NCI-H2029 (cell line): ENCODE measurements at places on chromosomes 6 and 20.

DNA sequence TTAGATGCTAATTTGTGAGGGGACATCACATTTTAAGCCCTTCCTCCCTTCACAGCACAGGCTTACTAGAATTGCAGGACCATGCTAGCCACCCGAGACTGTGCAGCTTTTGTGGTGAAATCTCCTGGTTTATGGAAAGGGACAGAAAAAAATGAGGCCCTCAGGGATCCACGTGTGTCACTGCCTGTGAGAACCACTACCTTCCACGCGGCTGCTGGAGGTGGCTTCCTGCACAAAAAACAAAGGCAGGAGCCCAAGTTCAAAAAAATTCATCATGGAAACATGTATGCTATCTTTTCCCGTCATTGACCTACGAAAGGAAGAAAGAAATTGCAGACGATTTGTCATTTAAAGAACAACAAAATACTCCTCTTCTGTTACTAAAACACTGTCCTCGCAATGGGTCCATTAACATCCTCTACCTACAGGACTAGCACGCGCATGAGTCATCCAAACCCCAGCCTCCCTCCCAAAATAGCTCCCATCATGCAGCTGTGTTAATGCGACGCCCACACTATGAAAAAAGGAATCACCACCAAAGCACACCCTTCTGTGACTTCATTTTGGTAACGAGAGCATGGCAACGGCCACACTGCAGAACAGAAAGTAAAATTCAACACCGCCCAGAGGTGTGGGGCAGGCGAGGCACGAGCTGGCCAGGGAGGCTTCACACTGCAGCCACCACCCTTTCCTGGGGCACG is 45.7 kb downstream of the RAMACL start:
- no peak for DNase-seq

GRCh38 chr20:53691060-53691810 is 97.6 kb upstream of the ZNF217 start:
- no peak for DNase-seq

DNA sequence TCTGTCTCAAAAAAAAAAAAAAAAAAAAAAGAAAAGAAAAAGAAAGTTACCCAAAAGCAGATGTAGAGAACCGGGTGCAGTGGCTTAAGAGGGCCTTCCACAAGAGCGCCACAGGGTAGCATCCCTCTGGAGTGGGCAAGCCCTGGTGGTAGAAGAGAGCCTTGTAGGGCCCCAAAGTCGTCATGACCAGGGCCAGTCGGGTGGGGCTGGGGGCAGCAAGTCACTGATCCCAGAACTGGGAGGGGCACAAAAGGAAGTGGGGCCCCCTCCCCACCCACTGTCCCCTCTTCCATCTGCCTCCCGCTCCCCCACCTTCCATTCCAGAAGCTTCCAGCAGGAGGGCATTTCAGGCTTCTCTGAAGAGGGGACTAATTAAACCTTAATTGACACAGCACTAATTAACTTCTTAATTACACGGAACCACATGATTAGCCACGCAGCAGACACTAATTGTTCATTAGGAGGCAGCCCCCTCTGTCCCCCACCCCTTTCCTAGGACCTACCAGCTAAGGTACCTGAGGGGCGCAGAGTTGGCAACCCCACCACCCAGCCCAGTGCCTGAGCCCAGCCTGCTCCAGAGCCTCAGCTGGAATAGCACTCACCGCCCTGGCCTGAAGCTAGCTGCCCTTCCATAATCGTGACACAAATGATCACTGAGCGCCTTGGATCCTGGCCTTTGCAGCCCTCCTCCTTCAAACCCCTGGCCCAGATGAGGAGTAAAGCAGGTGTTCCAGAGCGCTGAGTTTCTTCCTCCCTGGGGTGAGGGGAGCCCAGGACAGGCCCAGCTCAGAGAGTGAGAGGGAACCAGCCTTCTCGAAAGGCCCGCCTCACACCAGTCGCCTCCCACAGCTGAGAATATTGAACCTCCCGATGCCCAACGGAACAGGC is 34.8 kb downstream of the MDFI start:
- no peak for DNase-seq

DNA sequence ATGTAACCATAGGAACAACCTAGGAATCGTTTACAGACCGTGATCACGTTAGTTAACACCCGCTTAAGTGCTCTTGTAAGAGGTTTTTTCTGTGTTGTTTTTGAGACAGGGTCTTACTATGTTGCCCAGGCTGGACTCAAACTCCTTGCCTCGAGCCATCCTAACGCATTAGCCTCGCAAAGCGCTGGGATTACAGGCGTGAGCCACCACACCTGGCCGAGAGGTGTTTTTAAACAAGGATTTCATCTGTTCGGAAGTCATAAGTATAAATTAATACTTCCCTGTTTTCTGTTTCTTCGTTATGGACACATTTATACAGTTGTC is 727 bp downstream of the MRS2 start:
- DNase-seq = peak; percentile 54

- DNase-seq = peak; percentile 41
These were observed 1.7 kb downstream of the SLC22A23 start for GRCh38 chr6:3455147-3455568.

- no peak for DNase-seq
These were observed 7.5 kb downstream of the SMPD2 start for GRCh38 chr6:109447878-109448555.
